ENCODE measurements at places on chromosomes 3 and 15.

DNA sequence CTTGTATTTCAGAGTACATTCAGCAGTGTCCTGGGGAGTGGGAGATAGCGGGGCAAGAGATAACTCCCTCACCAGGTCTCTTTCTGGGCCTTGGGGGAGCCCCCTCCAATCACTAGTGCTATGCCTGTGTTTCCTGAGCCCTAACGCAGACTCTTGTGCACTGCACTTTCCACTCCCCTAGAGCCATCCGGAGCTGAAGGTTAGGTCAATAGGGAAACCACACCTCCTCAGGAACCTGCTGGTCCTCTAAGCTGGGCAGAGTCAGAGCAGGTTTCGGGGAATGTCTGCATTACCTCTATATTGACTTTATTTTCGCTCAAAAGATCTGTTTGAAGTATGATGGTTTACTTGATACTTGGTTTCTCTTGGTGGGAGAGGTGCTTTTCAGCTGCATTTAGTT is 617.0 kb upstream of the ROBO1 start:
- DNase-seq: no peak

DNA sequence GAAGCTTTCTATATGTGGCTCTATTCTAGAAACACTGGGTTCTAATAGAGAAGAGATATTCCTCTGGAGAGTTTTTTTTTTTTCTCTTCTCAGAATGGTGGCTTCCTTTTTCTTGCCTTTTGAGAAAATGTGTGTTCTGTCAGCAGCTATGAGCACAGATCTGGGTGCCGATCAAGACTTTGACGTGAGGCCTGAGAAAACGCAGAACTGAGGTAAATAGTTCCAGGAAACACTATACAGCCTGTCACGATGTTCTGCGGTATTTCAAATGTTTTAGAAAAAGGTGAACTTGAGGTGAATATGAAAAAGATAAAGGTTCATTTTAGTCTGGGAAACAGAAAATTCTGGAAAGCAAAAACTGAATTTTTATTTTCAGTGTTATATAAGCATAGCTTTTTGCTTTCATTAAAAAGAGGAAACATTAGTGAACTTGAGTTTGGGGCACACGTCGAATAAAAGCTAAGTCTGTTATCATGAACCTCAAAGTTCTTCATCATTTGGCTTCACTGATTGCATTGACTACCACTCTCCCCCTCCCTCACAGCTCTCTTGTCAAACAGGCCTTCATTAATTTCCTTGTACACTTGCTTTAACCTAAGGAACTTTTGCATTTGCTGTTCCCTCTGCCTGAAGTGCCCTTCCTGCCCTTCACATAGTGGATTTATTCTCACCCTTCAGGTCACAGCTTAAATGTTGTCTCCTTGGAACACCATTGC is 265.1 kb downstream of the NFKBIZ start:
- no peak for DNase-seq

DNA sequence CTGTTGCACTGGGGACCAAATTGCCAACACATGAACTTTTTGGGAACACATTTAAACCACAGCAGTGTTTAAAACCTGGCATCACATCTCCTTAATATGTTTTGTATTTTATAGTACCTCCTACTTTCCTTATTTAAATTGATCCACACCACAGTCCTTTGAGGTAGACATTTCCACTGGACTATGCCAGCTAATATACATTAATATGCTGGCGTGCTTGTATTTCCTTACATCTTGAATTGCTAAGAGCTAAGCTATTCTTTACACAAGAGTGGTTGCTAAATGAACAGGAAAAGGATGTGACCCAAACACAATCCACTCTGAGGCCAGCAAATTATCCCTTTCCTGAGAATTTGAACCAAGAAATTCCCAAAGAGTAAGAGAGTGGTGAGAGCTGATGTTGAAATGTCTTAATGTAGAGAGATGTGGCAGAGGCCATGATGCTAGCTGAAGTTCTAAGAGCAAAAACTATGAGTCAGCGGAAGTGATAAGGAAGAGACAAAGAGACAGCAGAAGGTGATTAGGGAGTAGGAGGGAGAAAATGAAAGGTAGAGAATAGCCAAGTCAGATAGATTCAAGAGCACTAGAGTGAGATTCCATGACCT is 131.2 kb downstream of the CD47 start:
- DNase-seq: no peak

DNA sequence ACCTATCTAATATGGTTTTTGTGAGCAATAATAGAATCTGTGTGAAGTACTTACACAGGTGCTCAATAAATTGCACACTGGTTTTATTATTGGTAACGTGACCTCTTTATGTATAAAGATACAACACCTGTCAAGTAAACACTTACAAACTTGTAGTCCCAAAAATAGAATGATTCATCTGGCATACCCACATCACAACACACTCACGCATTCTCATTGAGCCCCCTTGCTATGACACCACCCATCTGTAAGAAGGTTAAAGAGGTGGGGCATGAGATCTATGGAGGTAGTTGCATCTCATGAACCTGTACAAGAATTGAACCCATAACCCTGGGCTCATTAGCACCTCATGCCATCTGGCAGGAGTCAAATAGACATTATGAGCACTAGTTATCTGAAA is 134.9 kb upstream of the THBS1 start:
- DNase-seq: no peak

DNA sequence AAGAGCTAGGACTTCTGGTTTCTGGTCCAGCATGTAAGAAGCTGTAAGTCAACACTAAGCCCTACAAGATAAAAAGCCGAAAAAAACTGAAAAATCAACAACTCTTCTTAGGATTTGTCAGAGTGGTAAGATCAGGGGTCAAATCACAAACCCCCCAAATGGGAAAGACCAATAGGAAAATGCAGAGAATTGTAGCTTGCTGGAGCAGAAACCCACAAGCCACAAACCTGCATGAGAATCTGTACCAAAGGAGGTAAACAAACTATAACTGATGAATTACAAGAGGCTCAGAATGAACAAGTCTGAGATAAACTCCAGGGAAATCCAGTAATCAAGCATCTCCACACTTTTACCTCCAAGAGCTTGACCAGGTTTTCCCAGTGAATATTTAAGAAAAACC is 36.0 kb downstream of the RFX7 start:
- DNase-seq: no peak

GRCh38 chr3:186742618-186743380 is 25.6 kb downstream of the KNG1 start:
- no peak for DNase-seq
